Activated CD4-positive, alpha-beta T cell treated with anti-CD3 and anti-CD28 coated beads, Interleukin-2, amount 50 U/mL, for 48 hours (primary cell): ENCODE measurements at places on chromosomes 5 and 9.
A peak's percentile ranks its signal among the peaks of the same experiment; 100 is the strongest.

DNA sequence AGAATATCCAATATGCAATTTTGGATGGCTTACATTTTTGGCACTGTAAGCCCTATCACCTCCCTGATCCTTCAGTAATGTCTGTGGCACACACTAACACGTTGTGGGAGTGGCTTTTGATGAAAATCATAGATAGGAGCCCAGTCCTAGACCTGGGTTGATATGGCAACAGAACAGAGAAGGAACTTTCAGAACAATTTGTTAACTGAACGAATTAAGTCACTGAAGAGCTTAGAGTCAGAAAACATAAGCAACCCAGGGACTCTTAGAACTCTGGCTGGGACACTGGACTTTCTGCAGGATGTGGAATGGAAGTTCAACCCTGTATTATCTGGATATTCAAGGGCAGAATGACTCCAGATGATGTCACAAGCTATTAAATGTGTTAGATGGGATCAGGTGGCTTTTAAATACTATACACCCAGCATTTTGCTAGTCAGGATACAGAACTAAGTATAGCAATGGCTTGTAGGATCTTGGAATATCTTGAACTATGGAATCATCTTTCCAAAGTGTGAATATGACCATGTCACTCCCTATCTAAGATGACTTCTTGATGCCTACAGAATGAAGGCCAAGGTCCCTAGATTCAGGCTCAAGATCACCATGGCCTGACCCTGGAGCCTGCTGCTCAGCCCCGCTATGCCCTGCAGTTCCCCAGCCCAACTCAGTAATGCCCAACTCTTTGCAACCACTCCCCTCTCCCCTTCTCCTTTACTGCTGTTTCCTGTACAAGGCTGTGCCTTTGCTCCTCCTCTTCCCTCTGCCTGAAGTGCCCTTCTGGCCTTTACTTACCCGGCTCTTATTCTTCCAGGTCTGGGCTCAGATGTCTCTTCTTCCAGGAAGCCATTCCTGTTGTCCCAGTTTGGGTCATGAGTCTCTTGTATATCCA is 42.8 kb downstream of the VLDLR start:
- no peak for DNase-seq

- DNase-seq, result no peak
Observed at GRCh38 chr5:134249469-134250379, 23.9 kb upstream of the PPP2CA start.

DNA sequence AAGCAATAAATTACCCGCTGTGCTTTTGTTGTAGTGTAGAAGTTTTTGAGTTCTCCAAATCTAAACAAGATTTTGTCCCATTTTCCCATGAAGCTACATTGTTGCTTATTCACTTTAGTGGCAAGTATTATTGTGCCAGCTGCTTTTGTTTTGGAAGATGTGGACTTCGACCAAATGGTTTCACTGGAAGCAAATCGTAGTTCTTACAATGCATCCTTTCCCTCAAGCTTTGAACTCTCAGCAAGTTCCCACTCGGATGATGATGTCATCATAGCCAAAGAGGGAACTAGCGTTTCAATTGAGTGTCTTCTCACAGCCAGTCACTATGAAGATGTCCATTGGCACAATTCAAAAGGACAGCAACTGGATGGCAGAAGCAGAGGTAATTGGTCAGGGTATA is 10.9 kb downstream of the MFAP3 start:
- no peak for DNase-seq

- DNase-seq, result no peak
Observed at GRCh38 chr5:11793396-11793795, 110.8 kb downstream of the CTNND2 start.

GRCh38 chr9:84554069-84554664 is 115.4 kb upstream of the NTRK2 start:
- no peak for DNase-seq

DNA sequence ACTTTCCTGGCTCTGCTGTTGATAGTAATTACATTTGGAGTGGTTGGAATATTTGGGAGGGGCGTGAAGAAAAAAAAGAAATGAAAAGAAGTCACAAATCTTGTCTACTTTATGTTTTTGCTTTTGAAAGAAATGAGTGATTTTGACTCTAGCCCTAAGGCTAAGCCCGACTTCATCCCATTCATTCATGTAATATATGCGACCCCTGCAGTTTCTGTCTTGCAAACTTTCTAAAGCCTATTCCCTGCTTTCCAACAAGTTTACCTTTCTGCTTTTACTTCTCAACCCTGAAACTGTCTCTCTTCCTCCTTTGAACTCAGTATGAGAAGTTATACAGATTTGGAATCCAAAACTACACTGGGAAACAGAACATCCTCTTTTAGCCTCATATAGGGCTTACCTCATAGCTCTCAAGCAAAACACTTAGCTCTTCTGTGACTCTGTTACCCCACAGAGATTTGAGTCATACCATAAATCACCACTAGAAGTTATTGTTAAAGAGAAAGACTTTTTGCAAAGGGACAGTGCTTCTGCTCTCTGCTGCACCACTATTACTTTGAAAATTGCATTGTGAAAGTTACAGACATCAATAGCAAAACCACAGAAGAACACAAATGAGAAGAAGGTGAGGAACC is 1.6 kb downstream of the CFAP95 start:
- DNase-seq, result no peak

DNA sequence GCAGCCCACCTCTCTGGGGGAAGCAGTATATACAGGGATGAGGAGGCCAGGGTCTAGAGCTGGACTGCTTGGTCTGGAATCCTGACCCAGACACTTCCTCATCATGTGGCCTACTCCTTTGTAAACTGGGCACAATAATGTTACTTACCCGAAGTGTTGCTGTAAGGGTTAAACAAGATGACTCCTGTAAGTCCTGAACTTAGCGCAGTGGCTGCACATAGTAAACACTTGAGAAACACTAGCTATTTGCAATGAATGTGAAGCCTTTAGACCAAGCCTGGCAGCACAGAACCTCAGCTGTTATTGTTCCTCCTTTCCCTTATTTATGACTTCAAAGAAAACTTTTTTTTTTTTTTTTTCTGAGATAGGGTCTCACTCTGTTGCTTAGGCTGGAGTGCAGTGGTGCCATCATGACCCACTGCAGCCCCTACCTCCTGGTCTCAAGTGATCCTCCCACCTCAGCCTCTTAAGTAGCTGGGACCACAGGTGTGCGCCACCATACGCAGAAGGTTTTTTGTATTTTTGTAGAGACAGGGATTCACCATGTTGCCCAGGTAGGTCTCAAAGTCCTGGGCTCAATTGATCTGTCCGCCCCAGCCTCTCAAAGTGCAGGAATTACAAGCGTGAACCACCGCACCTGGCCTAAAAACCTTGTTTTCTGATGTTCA is 96.2 kb upstream of the IL6ST start:
- DNase-seq, result no peak

- DNase-seq, result no peak
Observed at GRCh38 chr5:1865948-1866347, 16.8 kb downstream of the IRX4 start.

- no peak for DNase-seq
Observed at GRCh38 chr9:95229230-95229915, 88.1 kb downstream of the FANCC start.

GRCh38 chr9:34664281-34665066 is 2.0 kb upstream of the CCL27 start:
- DNase-seq, result peak; percentile 68

DNA sequence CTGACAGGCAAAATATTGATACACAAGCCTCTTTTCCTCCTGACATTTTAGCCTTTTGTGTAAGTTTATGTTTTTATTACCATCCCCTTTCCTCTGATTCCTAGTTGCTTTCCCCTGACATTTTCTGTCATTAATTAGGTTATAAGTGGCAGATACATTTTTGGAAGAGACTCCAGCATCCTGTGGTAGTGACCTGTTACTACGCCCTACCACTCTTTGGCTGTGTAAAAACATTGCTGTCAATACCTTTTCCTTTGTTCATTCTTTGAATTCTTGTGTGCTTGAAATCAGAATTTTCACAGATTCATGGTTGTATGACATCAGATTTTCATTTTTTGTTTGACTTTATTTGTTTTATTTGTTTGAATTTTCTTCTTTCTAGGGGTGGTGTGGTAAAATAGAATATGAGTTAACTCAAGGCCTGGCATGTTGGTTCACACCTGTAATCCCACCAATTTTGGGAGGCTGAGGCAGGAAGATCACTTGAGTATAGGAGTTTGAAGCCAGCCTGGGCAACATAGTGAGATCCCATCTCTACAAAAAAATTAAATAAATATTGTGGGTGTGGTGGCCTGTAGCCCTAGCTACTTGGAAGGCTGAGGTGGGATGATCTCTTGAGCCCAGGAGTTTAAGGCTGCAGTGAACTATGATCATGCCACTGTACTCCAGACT is 43.4 kb downstream of the UBE2R2 start:
- DNase-seq, result no peak

DNA sequence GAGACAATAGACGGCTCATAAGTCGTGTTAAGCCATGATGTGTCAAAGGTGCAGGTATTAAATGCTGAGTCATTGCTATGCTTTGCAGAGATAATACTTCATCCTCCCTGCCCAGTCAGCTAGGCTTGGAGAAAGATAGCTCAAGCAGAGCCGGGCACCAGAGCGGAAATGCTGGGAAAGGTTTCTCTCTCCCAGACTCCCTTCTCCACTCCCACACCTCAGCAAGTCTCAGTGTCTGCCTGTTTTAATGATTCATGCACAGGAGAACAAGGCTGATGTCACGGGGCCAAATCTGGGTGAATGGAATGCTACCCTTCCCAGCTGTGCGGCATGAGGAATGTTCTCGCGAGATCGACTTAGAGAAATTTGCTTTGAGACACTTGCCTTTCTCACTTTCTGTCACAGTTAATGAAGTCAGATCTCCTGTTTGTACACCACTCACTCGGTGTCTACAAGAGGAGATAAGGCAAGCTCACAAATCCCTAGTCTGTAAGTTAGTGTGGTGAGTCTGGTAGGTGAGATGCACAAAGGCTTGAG is 204.4 kb downstream of the EFNA5 start:
- no peak for DNase-seq

DNA sequence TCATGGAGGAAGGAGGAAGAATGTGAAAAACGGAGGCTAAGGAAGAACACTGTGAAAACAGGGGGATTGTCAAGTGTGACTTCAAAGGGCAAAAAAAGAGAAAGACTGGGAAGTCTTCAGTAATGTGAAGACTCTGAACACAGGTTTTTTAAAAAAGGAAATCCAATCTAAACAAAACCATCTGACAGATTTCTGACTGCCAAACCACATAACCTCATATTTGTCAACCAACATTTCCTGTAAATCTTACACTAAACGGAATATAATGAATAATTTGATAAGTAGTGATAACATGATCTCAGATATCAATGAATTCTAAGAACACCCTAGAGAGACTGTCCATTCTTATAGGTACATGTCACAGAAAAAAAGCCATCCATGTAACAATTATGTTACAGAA is 124.7 kb downstream of the FBN2 start:
- no peak for DNase-seq

GRCh38 chr5:173789031-173789920 is 98.9 kb upstream of the CPEB4 start:
- DNase-seq, result peak; percentile 51

DNA sequence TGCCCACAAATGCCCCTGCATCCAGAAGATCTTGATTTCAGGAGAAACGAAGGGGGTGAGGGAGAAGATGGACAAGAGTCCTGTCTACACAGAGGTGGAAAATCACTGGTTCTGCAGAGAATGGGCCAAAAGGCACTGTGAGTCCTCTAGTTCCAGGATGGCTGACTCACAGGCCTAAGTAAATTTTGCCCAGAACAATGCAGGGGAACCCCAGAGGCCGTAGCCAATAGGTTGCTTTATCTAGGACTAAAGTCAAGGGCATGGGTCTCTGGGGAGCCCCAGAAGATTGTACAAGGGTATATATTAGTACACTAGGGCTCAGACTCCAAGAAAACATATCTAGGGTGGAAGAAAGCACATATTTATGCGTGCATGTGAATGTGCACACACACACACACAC is 98.0 kb downstream of the SLIT3 start:
- DNase-seq, result no peak

- DNase-seq, result no peak
Observed at GRCh38 chr9:10774051-10774450, 161.2 kb upstream of the PTPRD start.

GRCh38 chr9:89978185-89978584 is 373.4 kb downstream of the GADD45G start:
- DNase-seq, result no peak

DNA sequence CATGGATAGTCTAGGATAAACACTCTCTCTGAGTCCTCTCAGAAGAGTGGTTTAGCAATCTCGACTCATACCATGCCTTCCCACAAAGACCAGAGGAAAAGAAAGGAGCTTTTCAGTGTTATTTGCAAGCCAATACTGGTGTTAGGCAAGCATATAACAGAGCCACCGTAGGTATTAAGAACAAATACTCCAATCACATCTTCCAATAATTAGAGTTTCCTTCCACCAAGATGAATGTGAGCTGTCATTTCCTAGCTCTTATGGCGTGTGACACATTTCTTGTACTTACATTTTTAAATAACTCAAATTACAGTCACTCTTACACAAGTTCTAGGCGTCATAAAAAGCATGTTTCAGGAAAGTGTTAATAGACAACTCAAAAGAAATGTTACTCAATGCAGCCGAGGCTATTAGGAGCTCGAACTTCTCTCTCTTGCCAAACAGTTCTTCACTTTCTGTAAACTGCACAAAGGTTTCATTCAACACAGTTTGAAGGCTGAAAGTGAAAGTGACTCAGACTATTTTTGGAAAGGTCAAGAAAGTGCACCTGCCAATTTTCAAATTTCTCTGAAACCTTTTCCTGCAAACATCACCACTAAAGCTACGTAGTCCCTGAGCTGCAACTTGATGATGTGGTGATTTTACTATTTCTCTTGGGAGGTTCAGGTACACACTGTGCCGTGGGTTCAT is 153.8 kb downstream of the AUH start:
- DNase-seq, result no peak

DNA sequence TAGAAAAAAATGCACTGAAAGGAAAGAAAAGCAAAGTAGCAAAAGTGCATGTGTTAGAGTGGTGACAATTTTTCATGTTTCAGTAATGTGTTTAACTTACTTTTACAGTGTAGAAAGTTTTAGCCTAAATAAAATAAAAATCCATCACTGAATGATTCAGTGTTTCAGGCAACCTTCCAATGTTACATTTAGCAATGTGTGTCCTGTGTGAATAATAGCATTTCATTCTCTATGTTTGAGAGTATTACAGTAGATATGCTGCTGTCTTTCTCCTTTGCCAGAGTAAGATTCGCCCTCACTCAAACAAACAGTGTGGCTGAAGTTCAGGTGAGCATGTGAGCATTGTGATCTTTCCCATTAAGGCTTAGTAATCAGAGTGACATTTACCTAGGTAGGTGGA is 171.1 kb downstream of the TARS1 start:
- no peak for DNase-seq

DNA sequence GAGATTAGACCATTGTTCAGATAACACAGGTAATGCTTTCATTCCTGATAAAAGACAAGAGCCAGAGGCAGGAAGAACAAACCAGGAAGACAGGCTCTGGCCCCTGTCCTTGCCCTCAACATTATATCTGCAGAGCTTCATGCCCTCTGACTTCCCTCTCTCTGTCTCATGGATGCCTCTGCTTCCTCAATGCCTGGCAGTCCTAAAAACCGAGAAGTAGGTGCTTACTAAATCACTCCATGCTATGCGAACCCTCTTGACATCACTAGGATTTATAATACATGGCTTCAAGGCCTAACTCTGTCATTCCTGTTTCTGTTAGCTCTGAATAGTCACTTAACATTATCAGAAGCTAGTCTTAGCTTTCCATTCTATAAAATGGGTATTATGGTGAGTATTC is 117.8 kb downstream of the TLR4 start:
- no peak for DNase-seq
